Germinal center (tissue), 1 donor: ENCODE measurements at places on chromosomes 12 and 14.

DNA sequence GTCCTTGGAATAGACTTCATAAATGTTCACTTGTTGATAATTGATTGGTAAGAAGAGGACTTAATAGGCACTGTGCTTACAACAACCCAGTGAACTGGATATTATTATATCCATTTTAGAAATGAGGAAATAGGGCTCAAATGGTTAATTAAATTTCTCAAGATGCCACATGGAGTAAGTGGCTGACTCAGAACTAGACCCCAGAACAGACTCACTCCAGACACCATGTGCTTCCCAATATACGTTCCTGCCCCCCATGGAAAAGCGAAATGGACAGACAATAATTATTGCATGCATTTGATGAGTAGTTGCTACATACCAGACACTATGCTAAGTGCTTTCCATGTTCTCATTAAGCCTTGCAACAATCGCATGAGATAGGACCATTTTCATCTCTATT lies 895 bp upstream of the ANKS1B start:
- DNase-seq, result no peak

DNA sequence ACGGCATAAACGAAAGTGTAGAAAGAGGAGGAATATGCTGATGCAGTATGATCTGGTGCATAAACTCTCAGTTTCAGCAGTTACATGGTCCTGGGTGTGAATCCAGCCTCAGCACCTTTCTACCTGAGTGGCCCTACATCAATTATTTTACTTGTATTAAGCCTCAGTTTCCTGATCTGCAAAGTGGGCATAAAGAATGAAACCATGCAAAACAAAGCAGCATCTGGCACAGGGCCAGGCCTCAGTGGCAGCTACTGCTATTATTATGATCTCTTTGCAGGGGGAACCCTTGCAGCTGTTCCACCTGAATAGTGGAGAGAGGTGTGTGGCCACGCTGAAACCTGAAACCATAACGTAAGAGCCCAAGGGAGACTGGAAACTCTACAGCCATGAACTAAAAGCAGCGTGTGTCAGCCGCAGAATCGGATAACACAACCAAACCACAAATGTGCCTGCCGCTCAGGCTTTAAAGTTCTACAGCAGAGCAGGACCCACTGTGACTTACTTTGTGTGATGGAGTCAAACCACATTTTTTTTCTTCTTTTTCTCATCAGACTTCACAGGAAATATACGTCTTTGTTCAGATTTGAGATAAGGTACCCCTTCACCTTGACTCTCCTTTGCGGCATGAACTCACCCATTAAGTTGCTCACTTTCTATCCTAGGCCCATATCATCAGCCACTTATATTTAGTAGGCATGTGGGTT lies 29.2 kb upstream of the FOS start:
- peak; percentile 79 for DNase-seq

DNA sequence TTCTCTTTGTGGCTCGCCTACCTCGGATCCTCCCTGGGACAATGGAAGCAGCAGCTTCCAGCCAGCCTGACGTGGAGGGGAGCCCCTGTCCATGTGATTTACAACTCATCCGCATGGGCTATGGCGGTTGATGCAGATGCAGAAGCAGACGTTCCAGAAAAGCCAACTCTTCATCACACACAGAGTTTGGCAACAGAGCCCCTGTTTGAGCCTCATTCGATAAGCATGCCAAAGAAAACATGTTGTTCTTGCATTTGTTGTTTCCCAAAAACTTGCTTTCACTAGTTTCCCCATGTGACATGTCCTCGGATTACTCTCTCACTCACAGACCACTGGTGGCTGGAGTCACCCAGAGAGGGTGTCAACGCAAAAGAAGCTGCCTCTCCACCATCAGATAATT lies 16.4 kb upstream of the TC2N start:
- no peak for DNase-seq

DNA sequence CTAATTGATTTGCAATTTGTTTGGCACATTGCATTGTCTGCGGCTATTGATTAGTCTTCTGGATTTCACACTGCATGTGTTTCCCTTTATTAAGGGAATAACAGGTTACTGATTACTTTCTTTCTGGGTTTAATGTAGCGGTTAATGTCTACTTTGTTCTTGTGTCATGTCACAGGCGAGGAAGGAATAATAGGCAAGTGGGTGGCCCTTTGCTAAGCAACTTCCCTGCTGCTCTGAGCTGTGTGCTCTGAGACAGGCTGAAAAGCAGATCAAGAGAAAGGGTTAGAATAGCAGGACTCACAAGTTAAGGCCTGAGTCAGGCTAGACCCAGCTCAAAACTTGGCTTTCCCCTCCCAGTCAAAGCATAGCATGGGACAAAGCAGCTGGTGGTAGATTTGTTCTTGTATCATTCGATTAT lies 77.2 kb downstream of the NKX2-1 start:
- no peak for DNase-seq

GRCh38 chr12:52022841-52023181 lies 16.1 kb downstream of the TAMALIN start:
- DNase-seq, result no peak

DNA sequence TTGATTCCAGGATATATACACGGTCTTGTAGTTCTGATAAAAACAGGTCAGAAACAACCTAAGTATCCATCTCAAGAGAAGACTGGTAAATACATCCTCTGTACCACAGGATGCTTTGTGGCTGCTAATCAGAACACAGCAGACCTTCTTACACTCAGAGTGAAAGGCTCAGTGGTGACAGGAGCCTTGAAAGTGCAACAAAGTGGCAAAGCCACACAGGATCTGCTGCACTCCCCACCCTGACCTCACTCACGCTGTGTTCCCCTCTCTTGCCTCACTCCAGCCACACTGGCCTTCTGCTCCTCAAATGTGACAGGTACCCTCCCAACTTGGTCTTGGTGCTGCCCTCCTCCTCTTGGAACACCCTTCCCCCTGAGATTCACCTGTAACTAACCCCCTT lies 98.1 kb upstream of the GRIP1 start:
- DNase-seq, result no peak

DNA sequence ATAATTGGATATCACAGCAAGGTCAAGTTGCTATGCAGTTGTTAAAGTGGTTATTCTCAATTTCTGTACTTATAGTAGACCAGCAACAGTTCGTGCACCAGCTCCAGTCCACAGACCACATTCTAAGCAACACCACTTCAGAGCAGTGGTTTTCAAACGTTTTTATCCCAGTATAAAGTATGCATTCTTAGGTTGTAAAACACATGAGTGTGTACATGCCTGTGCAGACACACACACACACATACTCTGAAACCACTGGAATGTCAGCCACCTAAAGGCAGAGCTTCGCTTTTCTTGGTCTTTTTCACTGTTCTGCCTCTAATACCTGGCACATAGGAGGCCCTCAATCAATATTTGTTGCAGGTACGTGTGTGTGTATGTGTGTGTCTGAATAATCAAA lies 22.2 kb upstream of the C12orf71 start:
- no peak for DNase-seq

DNA sequence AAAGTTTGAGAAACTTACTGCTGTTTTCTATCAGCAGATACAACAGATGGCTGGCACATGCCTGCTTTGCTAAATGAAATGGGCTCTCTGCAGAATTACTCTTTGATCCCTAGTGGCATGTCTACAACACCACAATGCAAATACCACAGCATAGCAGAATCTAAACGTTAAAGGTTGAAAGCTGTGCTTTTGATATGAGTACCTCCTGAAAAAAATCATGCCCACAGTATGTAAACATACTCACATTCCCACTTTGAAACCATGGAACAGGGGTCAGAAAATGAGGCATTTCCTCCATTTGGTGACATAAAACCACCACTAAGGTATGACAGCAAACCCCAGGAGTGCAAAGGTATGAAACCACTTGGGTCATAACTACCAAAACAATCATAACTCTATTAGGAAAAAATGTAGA lies 7.5 kb downstream of the WIF1 start:
- no peak for DNase-seq

DNA sequence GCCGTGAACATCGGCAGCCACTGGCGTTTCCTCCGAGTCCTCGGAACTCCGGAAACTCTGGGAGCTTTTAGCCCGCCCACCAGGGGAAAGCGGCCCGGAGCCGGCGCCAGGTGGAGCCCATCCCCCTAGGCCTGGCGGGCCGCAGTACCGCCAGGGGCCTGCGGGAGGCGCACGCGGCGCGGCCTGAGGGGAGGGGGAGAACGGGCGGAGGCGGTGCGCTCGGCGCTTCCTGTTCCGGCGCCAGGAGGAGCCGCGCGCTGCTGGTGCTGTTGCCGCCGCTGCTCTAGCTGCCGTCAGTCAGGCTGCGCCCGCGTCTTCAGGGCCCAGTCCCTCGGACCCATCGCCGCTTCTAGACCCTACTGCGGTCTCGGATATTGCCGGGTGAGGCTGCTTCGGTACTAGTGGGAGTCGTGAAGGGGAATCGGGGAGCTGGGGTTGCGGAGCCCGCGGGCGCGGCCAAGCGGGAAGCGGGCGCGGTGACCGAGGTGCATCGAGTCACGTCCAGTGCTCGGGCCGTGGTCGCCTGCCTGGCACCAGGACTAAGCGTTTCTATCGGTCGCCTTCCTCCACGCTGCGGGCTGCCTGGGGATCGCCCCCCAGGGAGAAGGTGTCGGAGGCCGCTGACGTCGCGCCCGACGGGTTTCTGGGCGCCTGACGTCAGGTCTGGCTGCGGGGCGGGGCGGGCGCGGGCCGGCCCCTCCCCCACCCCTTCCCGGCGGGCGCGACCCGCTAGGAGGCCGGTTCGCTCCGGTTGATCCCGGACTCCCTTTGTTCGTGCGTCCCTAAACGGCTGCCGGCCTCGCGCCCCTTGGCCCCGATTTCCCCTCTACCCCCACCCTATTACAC lies at the start of gene MAPK1IP1L:
TSS of gene MAPK1IP1L (plus strand) at position 225 of the 846 bp plus-strand sequence. CDS start 10,037 bp downstream, outside the sequence.
- DNase-seq, result peak; percentile 95

GRCh38 chr12:75047885-75048525 lies 161.6 kb downstream of the KCNC2 start:
- DNase-seq, result no peak

GRCh38 chr12:120583478-120584030 lies 2.4 kb upstream of the POP5 start:
- DNase-seq, result peak; percentile 81
